RPMI7951 (cell line): ENCODE measurements at places on chromosomes 12 and 14.

DNA sequence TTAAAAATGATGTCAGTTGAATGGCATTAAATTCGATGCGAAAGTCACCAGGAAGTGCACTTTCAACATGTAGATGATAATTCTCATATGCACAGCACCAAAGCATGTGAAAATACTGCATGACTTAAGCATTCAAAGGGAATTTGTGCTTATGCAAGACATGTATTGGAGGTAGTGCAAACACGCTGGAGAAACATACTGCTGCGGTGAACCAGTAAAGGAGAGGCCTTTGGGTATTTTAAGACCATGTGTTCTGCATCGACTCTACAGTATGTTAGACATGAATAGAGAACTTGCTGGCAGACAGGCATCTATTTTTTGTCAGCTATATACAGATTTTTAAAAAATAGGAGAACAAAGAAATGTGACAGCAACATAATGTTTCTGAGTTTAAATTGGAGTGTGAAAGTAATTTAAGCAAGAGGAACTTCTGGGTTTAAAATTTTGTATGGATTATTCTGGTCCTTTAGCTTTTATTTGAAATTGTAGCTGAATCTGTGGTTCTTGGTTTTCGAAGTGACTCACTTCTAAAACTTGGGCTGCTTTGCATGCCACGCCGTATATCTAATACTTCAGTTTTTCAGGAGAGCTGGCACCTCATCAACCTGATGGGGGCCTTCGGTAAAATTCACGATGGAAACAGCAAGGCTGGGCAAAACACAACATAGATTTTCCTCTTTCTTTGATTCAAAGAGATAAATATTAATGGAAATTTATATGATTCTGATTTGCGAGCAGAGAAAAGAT lies 408.7 kb downstream of the APAF1 start:
- DNase-seq, result no peak

DNA sequence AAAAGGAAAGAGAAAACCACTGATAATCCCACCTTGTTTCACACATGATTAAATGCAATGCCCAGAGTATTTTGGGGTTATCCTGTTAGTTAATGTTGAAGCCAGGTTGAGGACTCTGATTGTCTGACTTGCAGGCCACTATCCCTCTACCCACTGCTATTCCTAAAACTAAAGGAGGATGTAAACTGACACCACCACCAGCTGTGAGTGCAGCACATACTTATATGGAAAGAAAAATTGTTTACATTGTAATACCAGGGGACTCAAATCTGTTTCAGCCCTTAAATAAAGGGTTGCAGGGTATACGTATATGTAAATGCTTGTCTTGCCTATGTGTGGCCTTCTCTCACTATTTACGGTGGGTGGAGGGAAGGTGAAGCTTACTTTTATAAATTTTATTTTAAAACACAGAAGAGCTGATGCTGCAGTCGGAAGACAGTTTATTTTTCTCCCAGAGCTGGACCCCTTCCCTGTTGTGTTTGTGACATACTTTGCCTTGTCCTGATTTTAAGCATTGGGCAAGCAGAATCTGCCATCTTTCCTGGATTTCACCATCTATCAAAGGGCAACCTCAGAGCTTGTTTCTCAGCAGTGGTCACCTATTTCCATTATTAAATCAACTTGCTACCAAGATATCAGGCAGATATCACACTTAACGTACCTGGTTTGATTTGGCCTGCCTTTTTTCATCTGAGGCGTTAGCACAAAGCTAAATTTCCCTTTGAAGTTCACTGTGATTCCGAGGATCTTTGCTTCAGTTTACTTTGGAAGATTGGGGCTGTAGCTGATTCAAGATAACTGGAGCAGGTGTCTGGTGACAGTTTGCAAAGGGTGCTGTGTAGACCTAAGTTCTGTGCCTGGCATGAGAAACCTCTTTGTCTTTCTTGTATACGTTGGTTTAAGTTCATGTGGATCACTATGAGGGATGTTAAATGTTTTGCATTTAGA lies 25.2 kb downstream of the DAAM1 start:
- DNase-seq, result no peak

GRCh38 chr14:100914597-100915021 lies 11.1 kb upstream of the RTL1 start:
- no peak for DNase-seq

- no peak for DNase-seq
Observed at GRCh38 chr12:72272731-72273498, 745 bp downstream of the TRHDE start.

GRCh38 chr14:50783563-50783962 lies 47.4 kb downstream of the NIN start:
- DNase-seq, result no peak

GRCh38 chr12:125330645-125331341 lies 265.6 kb downstream of the AACS start:
- peak; percentile 18 for DNase-seq

GRCh38 chr12:81811061-81811777 lies 52.1 kb upstream of the PPFIA2 start:
- peak; percentile 82 for DNase-seq

DNA sequence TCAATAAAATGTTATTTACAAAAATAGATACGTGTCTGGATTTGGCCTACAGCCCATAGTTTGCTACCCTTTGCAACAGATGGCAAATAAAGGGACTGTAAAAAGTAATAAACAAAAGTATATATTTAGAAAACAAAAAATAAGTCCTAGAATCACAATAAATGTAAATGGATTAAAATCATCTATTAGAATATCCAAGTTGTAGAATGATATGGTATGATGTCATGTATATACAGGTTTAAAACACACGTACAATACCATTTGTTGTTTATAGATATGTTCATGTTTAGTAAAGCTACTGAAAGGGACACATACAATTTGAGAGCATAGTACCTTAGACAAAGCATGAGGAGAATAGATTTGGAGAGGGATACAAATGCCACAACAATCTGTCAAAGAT lies 219.5 kb downstream of the BCL11B start:
- no peak for DNase-seq

DNA sequence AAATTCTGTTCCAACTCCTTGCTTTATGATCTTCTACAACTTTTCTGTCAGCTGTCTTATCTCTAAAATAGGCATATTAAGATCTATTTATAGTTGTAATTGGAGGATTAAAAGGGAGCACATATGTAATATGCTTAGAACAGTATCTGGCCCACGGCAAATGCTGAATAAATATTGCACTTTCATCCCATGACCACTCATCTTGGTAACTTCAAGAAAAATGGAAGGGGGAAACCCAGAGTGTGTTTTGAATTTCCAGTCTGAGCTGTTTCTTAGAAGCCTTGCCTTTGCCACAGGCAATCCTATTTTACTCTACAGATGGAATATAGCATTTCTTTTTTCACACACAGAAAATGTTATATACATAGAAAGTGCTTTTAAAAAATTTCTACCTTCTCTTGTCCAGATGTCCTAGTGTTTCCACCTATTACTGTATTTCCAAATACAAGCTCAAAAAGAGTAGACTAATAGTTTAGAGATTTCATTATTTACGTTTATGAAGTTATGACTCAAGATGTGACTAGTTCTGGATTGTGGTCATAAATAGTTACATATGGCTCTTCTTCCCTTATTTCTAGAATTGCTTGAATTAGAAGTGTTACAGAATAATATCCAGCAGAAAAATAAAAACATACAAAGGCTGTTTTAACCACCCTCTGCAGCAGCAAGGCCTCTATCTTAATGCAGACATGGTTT lies 6.2 kb upstream of the STXBP6 start:
- DNase-seq, result no peak

- no peak for DNase-seq
Observed at GRCh38 chr14:101116065-101116464, 212.5 kb upstream of the RTL1 start.

GRCh38 chr12:54018468-54018984 lies 9.7 kb upstream of the HOXC6 start:
- DNase-seq, result peak; percentile 47

DNA sequence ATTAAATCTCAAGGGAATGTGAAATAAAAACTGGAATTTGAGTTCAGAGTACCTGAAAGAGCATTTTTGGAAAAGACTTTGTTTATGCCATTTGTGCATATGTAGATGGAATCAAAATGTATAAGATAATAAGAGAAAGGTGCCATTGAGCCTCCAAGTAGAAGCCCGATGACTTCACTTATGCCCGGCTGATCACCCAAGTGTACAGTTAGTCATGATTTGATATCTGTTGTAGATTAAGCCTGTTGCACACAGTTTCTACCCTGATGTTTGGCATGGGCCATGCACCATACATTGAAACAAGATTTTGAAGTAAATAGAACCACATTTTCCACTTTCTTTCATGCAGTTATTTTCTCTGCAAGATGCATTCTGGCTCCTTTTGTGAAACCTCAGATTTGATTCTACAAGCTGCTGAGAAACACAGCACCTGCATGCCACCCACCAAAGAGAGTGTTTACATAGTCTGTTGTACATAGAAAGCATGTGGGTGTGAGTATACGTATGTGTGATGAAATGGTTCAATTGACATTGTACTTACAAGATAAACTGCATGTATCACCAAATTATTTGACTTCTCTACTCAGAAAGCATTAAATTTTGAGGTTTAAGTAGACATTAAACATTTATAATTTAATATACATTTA lies 772.5 kb downstream of the DIO2 start:
- no peak for DNase-seq

GRCh38 chr14:58898655-58899316 lies 261.0 kb downstream of the DACT1 start:
- peak; percentile 96 for DNase-seq

DNA sequence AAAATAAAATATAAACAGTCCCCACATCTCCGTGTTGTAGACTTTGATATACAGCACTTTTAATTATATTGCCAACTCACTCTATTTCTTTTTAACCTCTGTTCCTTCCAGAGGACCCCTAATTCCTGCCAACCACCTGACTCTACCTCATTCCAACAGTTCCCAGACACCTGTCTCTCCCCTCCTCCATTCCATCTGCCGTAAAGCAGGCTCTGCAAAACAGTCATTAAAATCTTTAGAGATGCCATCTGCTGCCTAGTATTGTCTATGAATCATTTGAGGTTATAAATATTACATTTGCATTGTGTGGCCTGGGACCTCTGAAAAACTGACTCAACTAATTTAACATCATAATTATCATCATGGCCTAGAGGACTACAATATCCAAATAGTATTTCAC lies 148.8 kb upstream of the DCN start:
- no peak for DNase-seq

- DNase-seq, result no peak
Observed at GRCh38 chr14:31990183-31990857, 86.8 kb upstream of the ARHGAP5 start.

DNA sequence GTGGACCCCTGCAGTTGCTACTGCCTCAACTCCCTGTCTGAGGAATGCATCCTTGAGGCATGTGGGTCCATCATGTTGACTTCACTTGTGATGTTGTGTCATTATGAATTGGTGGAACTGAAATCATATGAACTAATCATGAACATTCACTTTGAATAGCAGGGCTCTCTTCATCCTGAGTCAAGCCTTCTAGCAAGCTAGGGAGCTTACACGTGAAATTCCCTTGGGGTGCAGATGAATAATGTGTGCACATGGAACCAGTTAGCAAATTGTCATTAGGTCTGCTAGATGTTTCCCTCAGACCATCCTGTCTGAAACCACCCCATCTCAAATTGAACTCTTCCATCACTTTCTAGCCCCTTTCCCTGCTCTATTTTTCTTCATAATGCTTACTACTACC lies 3.6 kb downstream of the COQ6 start:
- DNase-seq, result no peak

GRCh38 chr14:51884086-51884927 lies 23.9 kb downstream of the GNG2 start:
- DNase-seq, result peak; percentile 93

DNA sequence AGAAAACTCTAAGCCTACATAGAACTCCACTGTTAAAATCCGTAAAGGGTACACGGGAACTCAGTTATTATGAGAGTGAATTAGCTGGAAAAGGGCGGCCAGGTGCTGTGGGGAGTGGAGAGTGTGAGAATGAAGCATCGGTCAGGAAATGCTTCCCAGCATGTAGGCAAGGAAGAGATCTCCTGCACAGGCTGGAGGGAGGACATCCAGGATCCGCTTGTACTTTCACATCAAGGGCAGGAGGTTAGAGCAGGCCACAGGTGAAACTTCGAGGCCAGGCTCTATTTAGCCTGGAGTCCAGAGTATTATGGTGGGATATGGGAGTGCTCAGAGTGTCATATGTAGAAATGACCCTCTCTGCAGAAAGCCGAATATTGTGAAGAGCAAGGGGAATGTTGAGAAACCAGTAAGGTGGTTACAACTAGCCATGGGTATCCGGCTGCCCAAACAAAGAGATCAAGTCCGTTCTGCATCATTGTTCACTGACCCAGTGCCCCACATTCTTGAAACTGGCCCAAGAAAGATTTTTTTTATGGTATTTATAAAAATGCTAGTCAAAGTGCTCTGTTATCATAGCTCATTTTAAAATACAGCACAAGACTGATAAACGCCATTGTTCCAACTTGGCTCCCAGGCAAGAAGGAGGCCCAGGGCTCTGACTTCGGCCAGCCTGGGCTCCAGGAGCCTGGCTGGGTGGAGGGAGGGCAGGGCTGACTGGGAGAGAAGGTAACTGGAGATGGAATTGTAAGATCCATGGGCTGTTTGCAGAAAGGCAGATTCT lies 79.4 kb upstream of the HIF1A start:
- no peak for DNase-seq

DNA sequence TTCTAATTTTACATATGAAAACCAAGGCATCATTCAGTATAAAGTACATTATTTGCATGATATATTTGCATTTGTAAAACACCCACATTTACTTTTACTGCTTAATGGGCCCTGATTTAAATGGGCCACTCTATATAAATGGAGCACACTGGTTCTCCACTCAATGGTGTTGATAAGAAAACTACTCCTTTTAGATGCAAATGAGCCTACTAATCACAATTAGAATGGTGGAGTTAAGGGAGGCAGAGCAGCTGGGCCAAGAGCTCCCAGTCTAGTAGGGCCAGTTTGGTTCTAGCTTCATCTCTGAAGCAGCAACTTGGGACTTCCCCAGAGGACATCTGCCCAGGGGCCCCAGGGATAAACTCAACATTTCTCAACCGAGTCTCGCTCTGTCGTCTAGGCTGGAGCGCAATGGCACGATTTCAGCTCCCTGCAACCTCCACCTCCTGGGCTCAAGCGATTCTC lies 120.7 kb downstream of the FOXN3 start:
- no peak for DNase-seq

DNA sequence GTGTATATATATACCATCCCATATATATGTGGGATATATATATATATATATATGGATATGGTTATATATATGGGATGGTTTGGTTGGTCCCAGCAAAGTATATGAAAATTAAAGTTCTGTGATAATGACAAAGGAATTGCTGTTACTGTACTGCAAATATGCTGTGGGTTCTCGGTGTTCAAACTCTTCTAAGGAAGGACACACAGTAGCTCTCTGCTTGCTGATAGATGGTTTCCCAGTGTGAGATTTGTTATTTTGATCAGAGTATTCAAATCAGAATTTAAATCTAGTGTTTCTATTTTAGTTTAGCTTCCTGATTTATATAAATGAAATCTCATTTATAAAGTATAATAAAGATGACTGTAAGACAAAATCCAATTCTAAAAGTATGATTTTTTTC lies 19.7 kb downstream of the SLC35E3 start:
- no peak for DNase-seq
